ENCODE measurements at places on chromosomes 2 and 18.

- no peak for DNase-seq
These were observed 124.4 kb upstream of the TRIB2 start for GRCh38 chr2:12592296-12592695.

- no peak for DNase-seq
These were observed 381.8 kb downstream of the DCDC2C start for GRCh38 chr2:4085186-4085585.

DNA sequence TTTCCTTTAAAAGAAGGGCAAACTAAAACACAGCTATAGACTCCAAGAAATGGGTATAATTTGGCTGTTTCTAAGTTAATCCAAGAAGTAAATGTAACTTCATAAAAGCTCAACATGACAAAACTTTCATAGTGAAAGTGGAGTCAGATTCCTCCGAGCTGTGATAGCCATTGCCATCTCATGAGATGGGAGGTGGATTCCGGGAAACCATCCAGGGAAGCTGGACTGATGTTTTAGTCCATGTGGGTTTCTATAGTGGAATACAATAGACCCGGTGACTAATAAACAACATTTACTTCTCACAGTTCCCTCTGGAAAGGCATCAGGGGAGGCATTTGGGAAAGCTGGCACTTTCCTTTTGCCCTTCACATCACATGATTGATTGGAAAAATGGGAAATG, 10.0 kb upstream of the LAPTM4A start:
- no peak for DNase-seq

- no peak for DNase-seq
These were observed 176.1 kb upstream of the KLF7 start for GRCh38 chr2:207341804-207342203.

DNA sequence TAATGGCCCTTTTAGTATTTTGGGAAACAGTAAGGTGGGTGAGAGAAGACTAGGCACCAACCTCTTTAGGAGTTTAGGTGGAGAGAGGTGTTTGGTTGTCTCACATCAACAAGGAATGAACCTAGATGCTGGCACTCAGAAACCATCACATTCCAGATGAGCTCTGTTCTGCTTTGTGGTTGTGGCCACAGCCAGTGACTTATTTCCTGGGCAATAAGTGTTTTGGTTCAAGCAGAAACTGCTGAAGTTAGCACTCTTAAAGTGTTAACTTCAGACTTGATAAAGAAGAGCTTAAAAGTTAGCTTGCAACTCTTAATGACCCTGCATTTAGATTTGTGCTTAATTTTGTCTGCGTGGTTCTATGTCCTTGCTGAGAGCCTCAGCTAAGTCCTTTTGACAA, 929.2 kb downstream of the SLC4A3 start:
- DNase-seq, result no peak
